ENCODE measurements at places on chromosomes 7 and 10.

DNA sequence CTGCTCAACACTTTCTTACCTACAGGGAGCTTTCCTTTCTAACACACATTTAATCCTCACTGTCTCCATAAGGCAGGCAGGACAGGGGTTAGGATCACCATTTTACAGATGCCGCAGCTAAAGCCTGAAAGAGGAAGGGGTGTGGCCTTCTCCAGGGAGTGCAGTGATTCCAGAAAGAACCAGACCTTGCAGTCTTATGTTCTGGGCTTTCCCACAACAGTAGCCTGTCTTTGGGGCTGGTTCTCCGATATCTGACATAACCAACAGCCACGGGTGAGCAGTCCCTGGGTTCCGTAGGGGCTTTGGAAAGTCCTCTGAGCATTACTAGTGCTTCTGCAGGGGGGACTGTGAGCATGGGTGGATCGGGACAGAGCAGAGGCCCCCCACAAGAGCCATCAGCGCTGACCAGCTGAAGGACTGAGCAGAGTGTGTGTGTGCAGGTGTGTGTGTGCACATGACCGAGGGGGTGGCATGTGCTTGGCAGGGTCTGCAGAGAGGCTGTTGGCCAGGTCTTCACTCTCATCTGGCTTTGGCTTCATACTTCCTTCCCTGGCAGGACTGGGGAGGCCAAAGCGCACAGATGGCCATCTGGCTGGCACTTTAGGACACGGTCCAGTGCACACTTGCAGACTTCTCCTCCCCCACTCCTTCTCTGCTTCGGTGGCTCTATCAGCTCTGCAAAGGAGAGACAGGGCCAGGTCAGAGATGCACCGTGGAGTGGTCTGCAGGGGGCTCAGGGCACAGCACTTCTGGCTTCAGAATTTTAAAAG, 400.3 kb downstream of the RPS24 start:
- peak; percentile 56 for DNase-seq

DNA sequence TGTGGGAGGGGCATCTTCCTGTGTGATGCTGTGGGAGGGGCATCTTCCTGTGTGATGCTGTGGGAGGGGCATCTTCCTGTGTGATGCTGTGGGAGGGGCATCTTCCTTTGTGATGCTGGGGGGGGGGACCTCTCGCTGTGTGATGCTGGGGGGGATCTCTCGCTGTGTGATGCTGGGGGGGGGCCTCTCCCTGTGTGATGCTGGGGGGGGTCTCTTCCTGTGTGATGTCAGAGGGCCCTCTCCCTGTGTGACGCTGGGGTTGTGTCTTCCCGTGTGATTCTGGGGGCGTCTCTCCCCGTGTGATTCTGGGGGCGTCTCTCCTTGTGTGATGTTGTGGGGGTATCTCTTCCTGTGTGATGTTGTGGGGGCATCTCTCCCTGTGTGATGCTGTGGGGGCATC, 27.9 kb upstream of the DPYSL4 start:
- no peak for DNase-seq

DNA sequence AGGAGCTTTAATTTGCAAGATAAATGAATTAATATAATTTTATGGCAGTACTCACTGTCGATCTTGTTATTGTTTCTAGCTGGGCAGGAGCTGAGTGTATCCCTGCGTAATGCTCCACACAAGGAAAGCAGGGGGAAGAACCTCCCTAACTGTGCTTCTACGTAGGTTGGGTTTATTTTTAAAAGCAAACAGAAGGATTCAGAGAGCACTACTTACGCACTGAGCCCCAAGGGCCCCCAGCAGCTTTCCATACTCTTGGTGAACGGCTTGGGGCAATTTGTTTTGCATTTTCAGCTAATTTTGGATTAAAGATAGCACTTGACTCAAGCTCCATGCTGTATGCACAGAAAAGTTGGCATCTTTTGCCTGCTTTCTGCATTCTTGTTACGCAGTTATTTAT, 9.6 kb downstream of the DUSP5 start:
- DNase-seq = no peak

DNA sequence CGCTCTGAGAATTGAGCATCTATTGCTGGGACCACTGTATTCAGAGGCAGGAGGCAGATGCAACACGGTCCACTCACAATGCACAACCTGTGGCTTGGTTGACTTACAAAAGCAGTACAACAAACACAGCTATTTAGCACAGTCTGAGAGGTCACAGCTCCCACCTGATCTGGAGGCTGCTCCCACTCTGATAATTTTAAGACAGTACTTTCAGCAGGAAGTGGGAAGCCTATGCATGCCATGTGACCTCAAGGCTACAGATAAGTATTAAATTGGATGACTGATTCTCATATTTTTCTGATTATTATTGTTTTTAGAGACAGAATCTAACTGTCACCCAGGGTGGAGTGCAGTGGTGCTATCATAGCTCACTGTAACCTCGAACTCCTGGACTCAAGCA, 659.3 kb downstream of the PARD3 start:
- DNase-seq = no peak

DNA sequence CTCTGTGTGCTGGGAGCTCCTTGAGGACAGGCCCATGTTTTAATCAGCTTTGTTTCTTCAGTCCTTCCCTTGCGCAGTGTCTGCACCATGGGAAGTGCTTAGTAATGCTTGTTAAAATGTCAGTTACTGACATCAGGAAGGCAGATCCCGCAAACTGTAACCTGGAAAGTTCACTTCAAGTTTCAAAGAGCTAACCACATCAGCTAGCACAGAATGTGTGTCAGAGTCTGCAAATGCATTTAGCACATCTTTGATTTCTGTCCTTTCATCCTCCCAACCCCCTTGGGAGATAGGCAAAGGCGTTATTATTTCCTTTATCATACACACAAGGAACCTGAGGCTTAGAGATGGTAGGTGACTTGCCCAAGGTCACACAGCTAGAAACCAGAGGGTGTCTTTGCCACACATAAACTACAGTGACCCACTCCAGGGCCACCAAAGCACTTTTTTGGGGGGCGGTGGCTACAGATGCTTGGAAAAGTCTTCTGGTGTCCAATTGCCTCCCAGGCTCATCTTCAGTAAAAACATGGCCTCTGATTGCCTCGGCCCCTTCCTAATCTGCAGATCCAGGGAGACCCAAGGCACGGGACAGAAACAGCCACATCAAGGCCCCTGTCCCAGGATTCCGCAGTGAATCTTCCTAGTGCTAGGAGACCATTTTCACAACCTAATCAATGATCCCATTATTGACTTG, 116.2 kb upstream of the GPR26 start:
- no peak for DNase-seq

DNA sequence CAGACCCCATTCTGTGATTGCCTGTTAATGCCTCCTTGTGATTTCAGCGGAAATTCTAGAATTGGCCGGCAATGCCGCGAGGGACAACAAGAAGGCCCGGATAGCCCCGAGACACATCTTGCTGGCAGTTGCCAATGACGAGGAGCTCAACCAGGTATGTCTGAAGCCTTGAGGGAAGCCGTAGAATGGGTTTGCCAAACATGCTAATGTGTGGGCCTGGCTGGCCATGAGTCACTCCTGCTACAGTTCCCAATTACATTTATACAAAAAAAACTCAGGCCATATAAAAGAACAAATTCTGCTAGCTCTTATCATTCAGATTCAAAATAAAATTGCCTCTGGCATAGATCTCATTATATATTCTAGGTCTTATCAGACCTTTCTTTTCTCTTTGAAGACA, 37.4 kb downstream of the MACROH2A2 start:
- no peak for DNase-seq

DNA sequence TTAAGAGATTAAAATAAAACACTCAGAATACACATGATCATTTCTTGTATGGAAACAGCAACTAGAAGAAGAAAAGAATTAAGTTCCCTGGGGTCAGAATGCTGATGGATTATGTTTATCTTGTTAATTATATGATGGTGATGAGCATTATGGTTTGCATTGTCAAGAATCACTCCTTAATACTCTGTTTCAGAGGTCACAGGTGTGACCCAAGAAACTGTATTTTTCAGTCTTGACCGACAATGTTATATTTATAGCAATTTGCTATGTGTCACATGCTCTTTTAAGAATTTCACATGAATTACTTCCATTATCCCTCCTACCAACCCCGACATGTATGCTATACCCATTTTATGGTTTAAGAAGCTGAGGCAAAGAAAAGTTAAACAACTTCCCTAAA, 2.7 kb upstream of the CHRM2 start:
- DNase-seq = no peak

GRCh38 chr10:62584731-62585130, 210.6 kb downstream of the ZNF365 start:
- DNase-seq = no peak

GRCh38 chr7:83559887-83560286, 89.1 kb downstream of the SEMA3E start:
- DNase-seq = no peak

GRCh38 chr10:75229971-75230370, 5.8 kb downstream of the COMTD1 start:
- no peak for DNase-seq

DNA sequence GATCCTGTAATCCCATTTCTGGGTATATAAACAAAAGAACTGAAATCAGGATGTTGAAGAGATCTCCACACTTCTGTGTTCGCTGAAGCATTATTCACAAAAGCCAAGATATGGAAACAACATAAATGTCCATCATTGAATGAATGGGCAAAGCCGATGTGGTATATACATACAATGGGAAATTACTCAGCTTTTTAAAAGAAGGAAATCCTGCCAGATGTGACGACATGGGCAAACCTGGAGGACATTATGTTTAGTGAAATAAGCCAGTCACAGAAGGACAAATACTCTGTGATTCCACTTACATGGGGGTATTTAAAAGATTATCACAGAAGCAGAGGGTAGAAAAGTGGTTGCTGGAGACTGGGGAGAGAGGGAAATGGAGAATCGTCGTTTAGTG, 23.9 kb upstream of the FAM107B start:
- no peak for DNase-seq

DNA sequence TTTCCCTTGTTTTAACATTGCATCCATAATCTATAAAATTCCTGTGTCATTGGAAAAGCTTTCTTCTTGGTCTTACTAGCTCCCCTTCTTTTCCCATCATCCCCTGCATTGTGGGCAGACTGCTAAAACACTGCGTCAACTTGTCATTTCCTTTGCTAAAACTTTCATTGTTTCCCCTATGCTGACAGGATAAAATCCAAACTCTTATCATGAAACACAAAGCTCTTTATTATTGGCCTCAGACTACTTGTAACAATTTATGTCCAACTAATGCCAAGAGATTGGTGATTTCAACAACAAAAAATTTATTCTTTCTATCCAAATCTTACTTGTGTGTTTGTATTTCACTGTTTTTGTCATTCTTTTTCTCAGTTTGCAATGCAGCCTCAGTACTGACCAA, 339.1 kb downstream of the HGF start:
- no peak for DNase-seq

GRCh38 chr7:917255-918117, 37.0 kb downstream of the ADAP1 start:
- DNase-seq = no peak

- no peak for DNase-seq
Measured at GRCh38 chr7:78265486-78265885, 466.9 kb downstream of the PHTF2 start.

GRCh38 chr7:84693483-84693882, 493.4 kb downstream of the SEMA3D start:
- no peak for DNase-seq

DNA sequence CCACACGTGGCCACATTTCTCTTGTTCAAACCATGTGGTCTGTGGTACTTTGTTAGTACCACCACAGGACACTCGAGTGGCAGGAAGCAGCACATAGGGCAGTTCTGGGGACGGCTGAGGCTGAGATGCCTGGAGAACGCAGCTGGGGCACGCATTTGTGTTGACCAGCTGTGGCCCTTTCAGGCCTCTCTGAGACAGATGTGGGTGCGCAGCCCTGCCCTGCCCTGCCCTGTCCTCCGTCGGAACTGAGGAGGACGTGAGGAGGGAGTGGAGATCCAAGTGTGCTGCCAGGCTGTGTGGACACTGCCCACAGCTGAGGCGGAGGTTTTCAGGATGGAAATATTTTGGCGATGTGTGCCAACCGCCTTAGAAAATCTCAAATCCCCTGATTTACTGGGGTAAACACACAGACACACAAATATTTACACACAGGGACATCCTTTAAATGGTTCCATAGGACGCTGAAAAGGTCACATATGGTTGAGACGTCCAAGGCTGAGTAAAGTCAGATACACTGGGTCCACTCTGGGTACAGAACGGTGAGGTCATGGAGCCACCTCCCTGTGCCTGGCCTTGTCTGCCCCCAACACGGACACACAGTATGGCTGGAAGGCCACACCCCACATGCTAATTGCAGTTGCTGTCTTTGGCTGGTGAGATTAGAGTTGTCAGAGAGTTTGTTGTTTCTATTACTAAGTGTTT, 14.8 kb downstream of the BHLHA15 start:
- DNase-seq = no peak

DNA sequence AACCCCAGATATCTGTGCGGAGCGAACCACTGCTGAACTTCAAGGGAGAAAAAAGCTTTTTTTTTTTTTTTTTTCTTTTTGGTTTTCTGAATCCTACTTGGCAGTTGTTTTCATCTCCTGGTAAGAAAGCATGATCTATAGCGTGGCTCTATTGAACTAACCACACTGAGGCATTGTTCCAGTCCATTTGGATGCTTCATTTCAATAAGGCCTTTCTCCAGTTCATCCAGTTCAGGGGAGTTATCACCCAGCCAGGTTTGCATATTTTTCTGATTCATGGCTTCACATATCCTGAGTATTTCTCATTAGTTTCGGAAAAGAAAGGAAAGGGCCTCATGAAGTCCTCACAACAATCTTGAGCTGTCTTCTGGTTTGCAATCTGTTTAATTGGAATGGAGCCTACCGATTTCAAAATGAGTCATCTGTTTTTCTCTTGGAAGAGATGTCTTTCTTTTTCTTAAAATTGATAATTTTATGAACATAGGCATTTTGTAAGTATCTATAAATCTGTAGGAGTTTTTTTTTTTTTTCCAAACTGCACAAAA, 93.1 kb upstream of the STEAP4 start:
- no peak for DNase-seq

DNA sequence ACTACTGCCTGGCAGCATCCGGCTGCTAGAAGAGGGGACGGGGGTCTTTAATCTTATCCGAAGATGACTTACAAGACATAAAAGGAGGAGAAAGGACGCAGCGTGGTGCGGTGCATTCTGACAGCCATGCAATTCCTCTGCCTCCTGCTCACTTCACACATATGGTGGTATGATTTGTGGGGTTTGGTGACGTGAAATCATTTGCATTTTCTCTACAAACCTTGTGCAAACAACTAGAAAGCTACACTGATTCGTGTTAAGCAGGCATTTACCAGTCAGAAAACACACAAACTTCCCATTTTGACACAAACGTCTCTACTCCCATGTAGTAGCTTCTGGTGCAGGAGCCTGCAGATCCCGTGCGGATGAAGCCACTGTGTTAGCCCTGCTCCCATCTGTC, 6.8 kb upstream of the TCERG1L start:
- DNase-seq = no peak

DNA sequence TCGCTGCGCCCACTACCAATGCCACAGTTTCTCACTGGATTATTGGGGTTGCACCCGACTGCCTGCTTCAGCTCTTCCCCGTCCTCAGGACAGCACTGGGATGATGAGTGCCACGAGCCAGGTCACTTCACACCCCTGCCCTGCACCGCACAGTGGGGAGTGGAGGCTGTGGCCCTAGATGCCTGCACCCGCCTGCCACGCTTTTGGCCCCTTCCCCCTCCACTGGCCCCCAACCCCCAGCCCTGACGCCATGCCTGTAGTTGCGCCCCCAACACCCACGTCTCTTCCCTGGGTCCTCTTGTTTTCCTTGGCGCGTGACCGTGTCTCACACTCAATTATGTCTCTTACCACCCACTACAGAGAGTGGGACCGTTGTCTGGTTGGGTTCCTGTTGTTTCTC, 134.3 kb downstream of the VIPR2 start:
- DNase-seq = no peak

GRCh38 chr7:11557627-11558026, 274.4 kb downstream of the THSD7A start:
- peak; percentile 83 for DNase-seq

Measured in neural progenitor cell (in vitro differentiated cells).